NCI-H1417 (cell line): ENCODE measurements at places on chromosomes 1 and 21.

GRCh38 chr1:97827887-97828286 is 92.9 kb downstream of the DPYD start:
- no peak for DNase-seq

DNA sequence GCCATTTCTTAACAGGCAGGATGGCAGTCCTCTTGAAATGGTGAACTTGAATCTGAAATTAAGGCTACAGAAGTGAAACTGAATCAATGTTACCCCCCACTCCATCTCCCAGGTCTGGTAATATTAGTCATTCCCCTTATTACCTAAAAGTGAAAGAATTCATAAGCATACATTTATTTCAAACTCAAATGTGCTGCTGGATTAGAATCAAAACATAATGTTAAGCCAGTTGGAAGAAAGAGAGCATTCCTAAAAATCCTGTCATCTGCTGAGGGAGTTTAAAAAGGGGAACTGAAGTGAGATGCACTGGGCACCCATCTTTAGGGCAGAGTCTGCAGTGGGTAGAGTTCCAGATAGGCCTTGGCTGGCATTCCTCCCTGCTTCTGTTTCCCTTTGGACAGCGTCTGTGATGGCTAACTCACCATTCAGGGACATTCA is 17.4 kb downstream of the KIAA0319L start:
- DNase-seq, result no peak

DNA sequence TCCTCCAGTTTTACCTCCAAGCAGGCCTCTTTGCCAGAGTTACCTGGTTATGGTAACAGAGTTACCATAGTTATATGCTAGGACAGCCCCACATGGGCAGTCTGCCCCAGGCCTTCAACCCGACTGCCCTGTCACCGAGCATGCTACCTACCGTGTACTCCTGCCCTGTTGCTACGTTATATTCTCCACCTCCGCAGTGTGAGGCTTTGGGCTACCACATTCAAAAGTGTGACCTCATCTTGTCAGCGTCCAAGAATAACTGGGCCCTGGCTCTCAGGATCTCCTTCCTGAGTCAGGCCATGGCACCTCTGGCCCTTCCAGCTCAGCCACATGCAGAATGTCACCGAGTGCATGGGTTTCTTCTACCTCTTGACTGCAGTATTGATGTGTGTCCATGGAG is 8.9 kb downstream of the MAPKAPK2 start:
- DNase-seq, result no peak

DNA sequence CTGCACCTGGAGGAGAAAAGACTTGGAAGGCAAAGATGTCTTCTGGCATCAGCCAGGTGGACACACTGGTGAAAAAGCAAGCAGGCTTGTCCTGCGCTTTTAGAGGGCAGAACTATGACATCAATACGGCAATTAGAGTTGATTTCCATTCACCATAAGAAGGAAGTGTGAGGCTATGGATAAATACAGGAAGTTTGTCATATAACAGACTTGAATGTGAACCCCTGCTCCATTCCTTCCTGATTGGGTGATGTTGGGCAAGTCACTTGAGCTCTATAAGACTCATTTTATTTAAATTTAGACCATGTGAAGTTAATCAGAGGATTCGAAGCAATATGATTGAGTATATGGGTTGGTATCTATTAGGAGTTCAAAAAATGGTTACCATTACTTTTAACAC is 137.8 kb downstream of the PLPP3 start:
- no peak for DNase-seq

- no peak for DNase-seq
Observed at GRCh38 chr1:53475664-53476063, 16.5 kb downstream of the DMRTB1 start.

- DNase-seq, result no peak
Observed at GRCh38 chr1:164780863-164781262, 221.9 kb downstream of the PBX1 start.

DNA sequence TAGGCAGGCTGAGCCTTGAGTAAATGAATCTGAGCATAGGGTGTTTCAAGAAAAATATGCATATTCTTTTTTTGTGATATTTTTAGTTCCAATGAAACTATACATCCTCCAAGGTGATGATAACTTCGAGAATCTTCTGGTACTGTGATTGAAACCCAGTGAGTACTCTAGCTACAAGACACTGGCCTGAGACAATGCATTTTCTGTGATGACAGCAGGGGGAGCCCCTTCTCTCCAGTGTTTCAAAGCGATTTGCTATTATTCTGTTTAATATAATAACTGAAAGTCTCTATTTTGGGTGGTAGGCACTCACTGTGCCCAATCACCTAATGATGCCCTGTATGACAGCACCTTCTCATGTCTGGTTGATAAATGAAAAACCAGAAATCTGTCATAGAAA is 12.1 kb downstream of the IRF2BP2 start:
- DNase-seq, result peak; percentile 70

- no peak for DNase-seq
Observed at GRCh38 chr1:116067566-116067890, 43.7 kb upstream of the MAB21L3 start.

DNA sequence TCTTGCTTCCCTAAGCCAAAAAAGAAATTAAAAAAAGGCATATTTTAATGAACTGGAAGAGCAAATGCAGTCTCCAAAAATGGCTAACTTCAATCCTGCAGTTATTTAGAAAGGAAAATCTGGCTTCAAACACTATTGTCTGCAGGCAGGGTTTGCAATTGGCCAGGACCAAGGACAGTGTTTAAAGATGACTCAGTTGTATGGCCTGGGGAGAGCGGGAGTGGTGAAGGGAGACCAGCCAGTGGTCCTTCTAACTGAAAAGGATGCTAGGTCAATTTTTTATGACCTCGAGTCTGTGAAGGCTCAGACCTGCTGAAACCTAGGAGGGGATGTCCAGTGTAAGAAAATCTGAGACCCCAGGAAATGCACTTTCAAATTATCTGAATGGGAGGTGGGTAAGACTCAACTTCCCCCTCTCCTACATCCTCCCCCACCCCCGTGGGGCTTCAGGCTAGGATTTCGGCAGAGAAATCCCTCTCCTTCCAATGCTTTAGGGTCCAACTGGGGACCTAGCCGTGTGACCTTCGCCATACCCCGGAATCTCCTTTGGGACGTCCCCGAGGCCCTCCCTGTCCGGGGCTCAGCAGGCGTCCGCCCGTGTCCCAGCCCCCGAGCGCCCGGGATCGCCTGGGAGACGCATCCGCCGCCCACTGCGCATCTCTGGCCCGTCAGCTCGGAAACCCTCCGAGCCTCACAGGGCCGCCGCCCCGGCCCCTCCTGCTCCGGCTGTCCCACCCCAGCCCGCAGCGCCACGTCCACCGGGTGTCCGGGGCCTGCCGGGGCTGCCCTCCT is 602 bp upstream of the RIMKLA start:
- peak; percentile 61 for DNase-seq

GRCh38 chr1:169513208-169513607 is 27.5 kb upstream of the SLC19A2 start:
- DNase-seq, result no peak

DNA sequence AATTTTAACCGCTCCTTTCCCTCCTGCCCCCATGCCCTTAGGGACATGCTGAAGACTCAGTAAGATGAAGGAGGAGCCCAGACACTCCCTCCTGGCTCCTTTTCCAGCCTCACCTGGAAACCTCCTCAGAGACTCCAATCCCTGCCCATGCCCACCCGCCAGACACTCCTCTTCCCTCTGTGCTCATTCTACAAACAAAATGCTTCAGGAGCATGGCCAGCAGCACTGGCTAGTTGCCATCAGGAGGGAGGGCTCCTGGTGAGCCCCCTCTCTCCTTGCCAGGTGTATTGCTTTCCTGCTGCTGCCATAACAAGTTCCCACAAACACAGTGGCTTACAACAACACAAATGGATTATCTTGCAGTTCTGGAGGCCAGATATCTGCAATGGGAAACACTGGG is 126.1 kb downstream of the PSMG1 start:
- DNase-seq, result peak; percentile 71
